Omental fat pad (tissue), 4 donors: ENCODE measurements at places on chromosomes 7 and 10. TPM values are rescaled to one million over a fixed set of nuclear protein-coding genes. Genes with fewer than 3 reads are reported as not detected.

The OR2F1 gene
- not detected for total RNA-seq

The ALOX5 gene
- 54.6 TPM for total RNA-seq

GRCh38 chr10:116403740-116404250 lies 23.9 kb upstream of the PNLIPRP3 start:
- DNase-seq = no peak

- DNase-seq = no peak
These were observed 33.6 kb upstream of the BTBD16 start for GRCh38 chr10:122237331-122237990.

GRCh38 chr7:155581107-155581830 lies 34.9 kb upstream of the CNPY1 start:
- DNase-seq = no peak

- DNase-seq = no peak
These were observed 10.7 kb upstream of the UCN3 start for GRCh38 chr10:5354068-5354467.

The SLC29A3 gene
- total RNA-seq = 5.2 TPM

DNA sequence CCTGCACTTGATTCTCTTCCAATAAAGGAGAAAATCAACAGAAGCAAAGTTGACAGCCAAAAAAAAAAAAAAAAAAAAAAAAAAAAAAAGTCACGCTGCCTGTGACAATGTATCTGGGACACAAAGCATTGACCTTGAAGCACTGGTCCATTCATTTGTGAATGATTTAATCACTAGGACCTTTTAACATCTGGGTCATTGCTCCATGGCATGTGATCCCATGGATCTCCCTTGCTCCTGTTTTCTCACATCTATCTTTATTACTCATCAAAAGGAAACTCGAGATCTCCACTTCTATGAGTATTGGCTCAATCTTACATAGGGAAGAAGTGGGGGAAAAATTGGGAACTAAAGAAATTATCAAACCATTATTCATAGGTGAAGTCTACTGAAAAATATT lies 89.6 kb upstream of the SMIM30 start:
- DNase-seq = no peak

GRCh38 chr10:100744136-100744986 lies 1.0 kb upstream of the PAX2 start:
- DNase-seq = no peak

- no peak for DNase-seq
These were observed 178.4 kb upstream of the TARP start for GRCh38 chr7:38451840-38452239.

DNA sequence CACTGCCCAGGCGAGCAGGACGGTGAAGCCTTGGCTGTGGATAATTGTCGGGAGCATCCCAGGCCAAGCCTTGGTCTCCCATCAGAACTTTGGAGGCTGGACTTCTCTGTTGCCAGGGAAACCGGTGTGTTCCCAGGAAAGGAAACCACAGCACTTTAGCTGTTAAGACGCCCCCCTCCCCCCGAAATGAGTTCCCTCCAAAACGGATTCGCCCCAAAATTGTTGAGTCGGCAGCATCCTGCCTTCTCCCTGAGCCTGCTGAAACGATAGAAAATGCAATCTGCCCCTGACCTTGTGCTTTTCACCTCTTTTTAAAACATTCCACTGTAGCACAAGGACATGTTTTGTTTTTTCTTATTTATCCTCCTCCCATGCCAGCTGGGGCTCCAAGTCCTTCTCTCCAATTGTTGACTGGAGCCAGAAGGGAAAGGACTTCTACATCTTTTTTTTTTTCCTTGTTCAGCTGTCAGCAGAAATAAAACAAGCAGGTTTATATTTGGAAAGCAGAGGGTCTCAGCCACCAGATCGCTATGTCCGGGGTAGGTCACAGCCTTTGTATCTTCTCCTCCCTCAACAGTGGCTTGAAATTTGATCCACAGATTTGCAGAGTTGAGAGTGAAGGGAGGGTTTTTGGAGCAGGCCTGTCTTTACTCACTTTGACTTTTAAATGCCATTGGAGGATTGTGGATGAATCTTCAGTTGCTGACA lies 116.5 kb downstream of the ZMIZ1 start:
- DNase-seq = no peak

DNA sequence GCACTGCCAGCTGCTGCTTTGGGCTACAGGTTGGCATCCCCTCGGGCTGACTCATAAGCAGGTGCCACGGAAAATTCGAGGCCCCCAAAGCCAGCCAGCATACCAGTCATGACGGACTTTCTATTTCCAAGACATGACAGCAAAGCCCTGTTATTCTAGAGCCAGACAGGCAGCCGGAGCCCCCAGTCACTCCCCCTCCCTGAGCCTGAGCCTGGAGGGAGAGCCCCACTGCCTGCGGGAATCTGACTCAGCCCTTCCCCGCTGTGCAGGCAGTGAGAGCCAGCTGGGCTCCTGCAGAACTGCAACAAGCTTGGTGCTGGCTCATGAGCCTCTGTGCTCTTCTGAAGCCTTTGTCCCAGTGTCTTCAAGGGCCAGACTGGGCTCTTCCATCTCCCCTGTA lies 15.8 kb downstream of the BTBD16 start:
- DNase-seq = no peak

DNA sequence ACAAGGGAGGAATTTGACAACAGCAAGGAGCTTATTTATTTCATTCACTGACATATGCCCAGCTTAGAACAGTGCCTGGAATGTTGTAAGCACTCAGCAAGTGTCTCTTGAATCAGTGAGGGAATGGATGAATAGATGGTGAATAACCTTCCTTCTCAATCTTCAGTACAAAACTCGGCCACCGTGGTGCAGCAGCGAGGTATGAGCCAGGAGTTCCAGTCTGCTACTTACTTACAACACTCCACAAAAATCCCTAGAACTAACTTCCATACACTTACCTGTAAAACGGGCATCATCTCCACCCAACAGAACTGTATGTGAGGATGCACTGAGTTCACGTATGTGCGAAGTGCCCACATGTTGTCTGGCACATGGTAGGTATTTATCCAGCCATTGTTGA lies 237.4 kb downstream of the WDR11 start:
- DNase-seq = no peak

The C10orf62 gene
- total RNA-seq = 1.2 TPM
